ENCODE measurements at places on chromosomes 7 and 10.
A peak's percentile ranks its signal among the peaks of the same experiment; 100 is the strongest.

GRCh38 chr7:7496311-7496710 lies 39.4 kb downstream of the COL28A1 start:
- no peak for DNase-seq

- no peak for DNase-seq
These were observed 6.9 kb downstream of the BAZ1B start for GRCh38 chr7:73515178-73515577.

- DNase-seq, result no peak
These were observed 5.0 kb downstream of the CD36 start for GRCh38 chr7:80643336-80643915.

- no peak for DNase-seq
These were observed 104.0 kb downstream of the JCAD start for GRCh38 chr10:29955329-29955935.

GRCh38 chr10:132329565-132330485 lies 2.2 kb upstream of the LRRC27 start:
- peak; percentile 66 for DNase-seq
